CD4-positive, alpha-beta T cell treated with Interleukin-2 at 100 ng/mL for 4 hours (primary cell): ENCODE measurements at places on chromosomes 11 and 22.

DNA sequence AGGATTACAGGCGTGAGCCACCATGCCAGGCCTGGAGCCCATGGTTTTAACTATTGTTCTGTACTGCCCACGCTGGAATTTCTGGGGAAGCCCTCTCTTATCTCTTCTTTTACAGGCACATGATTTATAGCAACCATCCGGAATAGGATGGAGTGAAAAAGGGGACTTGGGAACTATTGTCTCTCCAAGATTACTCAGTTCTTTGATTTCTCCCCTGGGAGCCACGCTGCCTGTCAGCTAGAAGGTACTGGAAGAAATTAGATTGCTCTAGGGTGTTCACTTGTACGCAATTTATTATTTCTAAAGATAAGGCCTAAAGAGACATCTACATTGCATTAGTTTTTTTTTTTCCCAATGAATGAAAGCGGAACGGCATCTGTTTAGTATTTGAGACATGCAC is 65.6 kb upstream of the PTPRJ start:
- no peak for DNase-seq

DNA sequence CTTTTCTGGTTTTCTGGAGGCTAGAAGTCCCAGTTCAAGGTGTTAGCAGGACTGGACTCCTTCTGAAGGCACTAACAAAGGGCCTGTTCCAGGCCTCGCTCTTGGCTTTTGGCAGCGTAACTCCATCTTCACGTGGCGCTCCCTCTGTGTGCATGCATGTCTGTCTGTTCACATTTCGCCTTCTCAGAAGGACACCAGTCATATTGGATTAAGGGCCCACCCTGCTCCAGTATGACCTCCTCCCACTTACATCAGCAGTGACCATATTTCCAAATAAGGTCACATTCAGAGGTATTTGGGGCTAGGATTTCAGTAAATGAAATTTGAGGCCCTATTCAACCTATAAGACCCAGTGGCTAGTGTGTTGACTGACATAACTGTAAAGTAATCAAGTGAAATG is 20.0 kb downstream of the APLP2 start:
- DNase-seq = no peak

- no peak for DNase-seq
Observed at GRCh38 chr11:126391970-126392632, 36.6 kb downstream of the ST3GAL4 start.

- no peak for DNase-seq
Observed at GRCh38 chr11:113341388-113342165, 27.2 kb downstream of the TTC12 start.
